Prostate gland (tissue), 2 donors: ENCODE measurements at places on chromosomes 6 and 20.

- DNase-seq: peak; percentile 19
- no peaks in the 10 kb centered on the region for H3K4me1 ChIP-seq
- peak overlapping the region; percentile 97 for H3K27ac ChIP-seq
- no peaks in the 10 kb centered on the region for H3K36me3 ChIP-seq
- H3K27me3 ChIP-seq: no peaks in the 10 kb centered on the region
- peak overlapping the region; percentile 90 for H3K4me3 ChIP-seq
These were observed 725 bp downstream of the OSER1 start for GRCh38 chr20:44209686-44210405.

GRCh38 chr20:14407336-14407735, 69.9 kb upstream of the FLRT3 start:
- H3K4me1 ChIP-seq: no peaks in the 10 kb centered on the region
- H3K36me3 ChIP-seq: no peaks in the 10 kb centered on the region
- no peak for DNase-seq
- H3K27ac ChIP-seq: no peak overlapping the region
- no peaks in the 10 kb centered on the region for H3K27me3 ChIP-seq
- no peak overlapping the region for H3K4me3 ChIP-seq

DNA sequence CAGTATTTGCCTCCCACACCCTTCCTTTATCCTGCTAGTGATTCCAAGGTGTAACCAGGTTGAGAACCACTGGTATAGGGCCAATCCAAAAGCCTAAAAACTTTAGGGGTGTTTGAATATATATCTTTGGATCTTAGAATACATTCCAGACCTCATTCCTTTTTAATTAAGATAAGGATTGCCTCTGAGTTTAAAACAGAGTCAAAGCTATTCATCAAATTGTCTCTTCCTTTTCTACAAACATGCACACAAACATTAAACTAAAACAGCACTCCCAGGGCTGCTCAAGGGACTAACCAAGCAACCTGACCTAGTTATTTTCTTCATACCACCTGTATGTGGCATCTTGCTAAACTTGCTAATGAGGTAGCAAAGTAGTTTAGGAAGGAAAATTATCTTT, 22.1 kb upstream of the COL9A1 start:
- H3K27me3 ChIP-seq: no peaks in the 10 kb centered on the region
- H3K36me3 ChIP-seq: no peaks in the 10 kb centered on the region
- no peak overlapping the region for H3K27ac ChIP-seq
- no peaks in the 10 kb centered on the region for H3K4me1 ChIP-seq
- DNase-seq: no peak
- H3K4me3 ChIP-seq: no peak overlapping the region

DNA sequence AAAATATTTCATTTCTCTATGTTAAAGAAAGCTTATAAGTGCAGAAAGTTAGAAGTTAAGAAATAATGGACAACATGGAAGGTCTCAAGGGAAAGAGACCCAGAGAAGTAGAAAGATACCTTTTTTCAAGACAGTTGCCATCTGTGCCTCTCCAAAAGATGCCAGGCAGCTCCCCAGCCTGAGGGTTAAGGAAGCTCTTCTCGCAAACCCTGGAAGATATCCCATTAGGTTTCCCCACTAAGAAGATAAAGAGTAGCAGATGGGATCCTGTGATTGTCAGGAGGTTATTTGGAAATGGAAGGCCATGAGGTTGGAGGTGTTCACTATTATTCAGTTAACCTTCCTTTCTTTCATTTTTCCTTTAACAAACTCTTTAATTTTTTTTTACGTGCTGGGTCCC, 110.1 kb upstream of the SIM1 start:
- no peaks in the 10 kb centered on the region for H3K27me3 ChIP-seq
- DNase-seq: no peak
- H3K4me1 ChIP-seq: no peaks in the 10 kb centered on the region
- no peak overlapping the region for H3K27ac ChIP-seq
- H3K36me3 ChIP-seq: no peaks in the 10 kb centered on the region

DNA sequence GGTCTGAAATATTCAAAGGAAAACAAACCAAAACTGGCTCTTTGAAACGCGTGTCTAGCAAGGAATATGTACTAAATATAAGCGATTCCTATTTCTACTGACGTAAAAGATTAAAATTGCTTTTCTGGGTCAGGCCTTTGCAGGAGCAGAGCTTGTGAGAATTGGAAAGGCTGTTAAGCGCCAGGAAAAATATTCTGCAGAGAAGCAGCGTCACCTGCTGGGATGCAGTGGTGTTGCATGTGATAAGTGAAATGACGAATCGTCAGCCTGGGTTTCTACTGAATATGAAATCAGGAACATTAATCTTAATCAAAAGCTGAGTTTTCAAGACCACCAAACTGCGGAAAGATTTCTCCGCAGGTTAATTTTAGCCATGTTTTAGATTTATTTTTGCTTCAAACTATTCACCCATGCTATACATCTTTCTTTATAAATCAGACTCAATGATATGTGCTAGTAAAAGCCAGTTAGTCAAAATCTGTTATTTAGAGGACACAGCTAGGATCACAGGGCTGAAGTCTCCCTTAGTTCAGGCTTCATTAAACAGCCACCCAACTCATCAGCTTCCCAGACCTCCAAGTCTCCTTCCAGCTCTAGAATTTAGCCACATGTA, 67.4 kb downstream of the ALDH8A1 start:
- no peak overlapping the region for H3K27ac ChIP-seq
- H3K4me1 ChIP-seq: no peaks in the 10 kb centered on the region
- H3K36me3 ChIP-seq: no peaks in the 10 kb centered on the region
- DNase-seq: peak; percentile 40
- no peaks in the 10 kb centered on the region for H3K27me3 ChIP-seq

GRCh38 chr6:29236060-29236459, 65.4 kb downstream of the OR2J2 start:
- no peak overlapping the region for H3K4me3 ChIP-seq
- H3K36me3 ChIP-seq: no peaks in the 10 kb centered on the region
- no peak overlapping the region for H3K27ac ChIP-seq
- H3K27me3 ChIP-seq: no peaks in the 10 kb centered on the region
- no peak for DNase-seq

- no peaks in the 10 kb centered on the region for H3K36me3 ChIP-seq
- no peak overlapping the region for H3K27ac ChIP-seq
- DNase-seq: no peak
- H3K4me3 ChIP-seq: no peak overlapping the region
- H3K27me3 ChIP-seq: no peaks in the 10 kb centered on the region
These were observed 75.7 kb downstream of the METTL24 start for GRCh38 chr6:110282412-110282811.

DNA sequence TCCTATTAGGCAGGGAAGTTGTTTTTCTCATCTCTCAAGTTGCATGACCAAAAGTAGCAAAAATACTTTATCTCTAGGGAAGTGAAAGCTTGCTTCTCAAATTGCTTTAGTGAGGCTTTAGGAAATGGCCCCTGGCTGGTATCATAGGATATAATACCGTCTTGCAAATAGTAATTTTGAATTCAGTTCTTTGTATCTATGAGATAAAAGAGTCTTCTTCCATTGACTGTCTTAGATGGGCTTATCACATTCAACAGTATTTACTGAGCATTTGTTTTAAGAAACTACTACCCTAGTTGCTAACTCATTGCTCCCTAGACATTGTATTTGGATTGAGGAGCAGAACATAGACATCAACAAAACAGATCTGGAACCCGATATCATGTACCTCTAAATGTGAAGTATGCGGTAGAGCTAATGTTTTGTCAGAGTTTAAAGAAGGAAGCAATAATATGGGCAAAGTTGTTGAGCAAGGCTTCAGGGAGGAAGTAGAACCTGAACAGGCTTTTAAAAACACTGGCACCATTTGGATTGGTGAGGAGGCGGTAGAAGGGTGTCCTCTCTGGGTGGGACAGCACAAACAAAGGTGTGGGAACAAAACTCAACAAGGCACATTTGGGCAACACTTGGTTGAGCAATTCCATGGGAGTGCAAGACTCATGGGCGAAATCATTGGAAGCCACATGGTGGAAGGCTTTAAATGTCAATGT, 101.5 kb downstream of the SGK1 start:
- no peak overlapping the region for H3K4me3 ChIP-seq
- H3K27ac ChIP-seq: no peak overlapping the region
- no peak for DNase-seq
- no peaks in the 10 kb centered on the region for H3K27me3 ChIP-seq
- H3K4me1 ChIP-seq: no peaks in the 10 kb centered on the region

DNA sequence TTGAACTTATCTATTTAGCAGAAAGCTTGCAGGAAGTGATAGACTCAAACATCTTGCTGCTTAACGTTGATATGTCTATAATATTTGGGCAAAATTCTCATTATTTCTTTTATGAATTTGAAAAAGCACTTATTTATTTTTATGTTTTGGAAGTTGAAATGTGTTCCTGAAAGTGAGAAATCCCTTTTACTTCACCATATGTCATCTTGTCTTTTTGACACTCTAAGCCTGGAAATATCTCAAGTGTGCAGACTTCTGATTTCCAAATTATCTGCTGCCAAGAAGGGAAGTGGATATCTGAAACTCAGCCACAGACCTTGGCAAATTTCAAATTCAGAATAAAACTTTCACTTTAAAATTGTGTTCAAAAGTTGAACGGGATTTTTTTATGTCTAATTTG, 368.7 kb upstream of the MANEA start:
- no peaks in the 10 kb centered on the region for H3K4me1 ChIP-seq
- H3K27me3 ChIP-seq: no peaks in the 10 kb centered on the region
- no peak overlapping the region for H3K27ac ChIP-seq
- H3K36me3 ChIP-seq: no peaks in the 10 kb centered on the region
- DNase-seq: no peak

- H3K27ac ChIP-seq: no peak overlapping the region
- no peaks in the 10 kb centered on the region for H3K4me1 ChIP-seq
- no peaks in the 10 kb centered on the region for H3K36me3 ChIP-seq
- H3K27me3 ChIP-seq: no peaks in the 10 kb centered on the region
- DNase-seq: no peak
These were observed 594.3 kb downstream of the UTRN start for GRCh38 chr6:144879436-144879835.

DNA sequence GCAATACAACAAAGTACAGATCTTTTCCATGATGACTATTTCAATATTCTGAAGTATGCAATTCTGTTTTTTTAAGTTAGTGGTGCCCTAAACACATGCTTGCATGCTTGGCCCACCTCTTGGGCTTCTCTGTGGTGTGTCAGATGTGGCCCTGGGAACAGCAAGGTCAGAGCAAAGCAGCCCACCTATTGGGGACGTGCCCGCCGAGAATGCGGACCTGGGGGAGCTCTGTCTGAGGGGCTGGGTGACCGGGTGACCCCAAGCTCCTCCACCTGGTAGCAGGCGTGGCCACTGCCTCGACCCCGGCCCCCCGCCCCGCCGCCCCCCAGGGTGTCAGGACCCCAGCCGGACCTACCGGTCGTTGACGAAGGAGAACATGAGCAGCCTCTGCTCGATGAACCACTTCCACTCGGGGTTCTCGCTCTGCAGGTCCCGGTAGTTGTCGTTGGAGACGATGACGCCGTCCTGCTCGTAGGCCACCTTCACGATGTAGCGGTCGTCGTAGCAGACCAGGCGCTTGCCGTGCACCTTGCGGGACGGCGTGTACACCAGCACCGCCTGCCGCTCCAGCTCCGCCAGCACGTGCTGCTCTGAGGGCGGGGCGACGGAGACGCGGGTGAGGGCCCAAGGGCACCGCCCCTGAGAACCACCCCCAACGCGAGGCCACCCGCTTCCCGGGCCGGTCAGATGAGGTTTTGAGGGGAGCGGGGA, 28.3 kb downstream of the ZC3H12D start:
- H3K27ac ChIP-seq: no peak overlapping the region
- no peak for DNase-seq
- peaks cover 8% of the 10 kb centered on the region for H3K4me1 ChIP-seq
- H3K4me3 ChIP-seq: no peak overlapping the region
- H3K27me3 ChIP-seq: no peaks in the 10 kb centered on the region

DNA sequence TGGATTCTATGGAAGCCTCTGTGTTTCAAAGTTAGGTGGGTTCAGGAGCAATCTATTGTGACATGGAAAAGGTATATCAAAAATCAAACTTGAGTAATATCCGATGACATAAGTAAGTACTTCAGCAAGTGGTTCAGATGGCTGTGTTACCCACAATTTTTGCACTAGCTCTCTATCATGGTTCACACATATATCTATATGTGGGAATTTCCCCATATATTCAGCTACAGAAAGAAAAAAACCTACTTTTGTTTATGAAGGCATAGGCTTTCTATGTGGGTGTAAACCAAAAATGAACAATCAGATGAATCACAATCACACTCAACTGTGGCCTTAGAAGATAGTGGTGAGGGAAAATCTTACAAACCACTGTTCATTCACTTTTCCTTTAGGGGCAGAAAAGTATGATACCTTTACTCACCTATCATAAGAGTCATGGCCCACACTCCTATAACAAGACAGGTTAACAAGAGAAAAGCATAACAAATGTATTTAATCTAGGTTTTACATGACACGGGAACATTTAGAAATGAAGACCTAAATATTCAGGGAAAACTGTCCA, 449.6 kb upstream of the HTR1E start:
- H3K27me3 ChIP-seq: no peaks in the 10 kb centered on the region
- H3K4me1 ChIP-seq: no peaks in the 10 kb centered on the region
- H3K4me3 ChIP-seq: no peak overlapping the region
- H3K27ac ChIP-seq: no peak overlapping the region

- H3K4me1 ChIP-seq: no peaks in the 10 kb centered on the region
- DNase-seq: no peak
- no peaks in the 10 kb centered on the region for H3K36me3 ChIP-seq
- no peak overlapping the region for H3K4me3 ChIP-seq
- no peak overlapping the region for H3K27ac ChIP-seq
These were observed 61.7 kb downstream of the CD40 start for GRCh38 chr20:46179862-46180261.

DNA sequence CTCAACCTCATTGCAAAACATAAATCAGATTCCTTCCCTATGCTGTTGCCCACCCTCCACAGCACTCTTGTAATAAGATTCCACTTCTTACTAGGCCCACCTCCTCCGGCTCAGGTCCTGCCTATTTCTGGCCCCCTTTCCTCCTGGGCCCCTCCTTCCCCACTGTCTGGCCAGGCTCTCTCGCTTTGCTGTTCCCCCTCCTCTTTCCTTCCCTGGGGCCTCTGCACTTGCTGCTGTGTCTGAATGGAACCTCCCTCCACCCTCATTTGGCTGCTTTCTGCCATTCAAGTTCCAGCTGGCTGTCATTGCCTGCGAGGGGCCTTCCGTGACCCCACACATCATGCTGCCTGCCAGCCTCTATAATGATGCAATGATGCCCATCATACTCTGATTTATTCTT, 38.9 kb downstream of the ARHGAP40 start:
- H3K36me3 ChIP-seq: no peaks in the 10 kb centered on the region
- peak overlapping the region; percentile 19 for H3K27ac ChIP-seq
- H3K4me1 ChIP-seq: no peaks in the 10 kb centered on the region
- H3K27me3 ChIP-seq: no peaks in the 10 kb centered on the region
- DNase-seq: no peak
- H3K4me3 ChIP-seq: no peak overlapping the region

DNA sequence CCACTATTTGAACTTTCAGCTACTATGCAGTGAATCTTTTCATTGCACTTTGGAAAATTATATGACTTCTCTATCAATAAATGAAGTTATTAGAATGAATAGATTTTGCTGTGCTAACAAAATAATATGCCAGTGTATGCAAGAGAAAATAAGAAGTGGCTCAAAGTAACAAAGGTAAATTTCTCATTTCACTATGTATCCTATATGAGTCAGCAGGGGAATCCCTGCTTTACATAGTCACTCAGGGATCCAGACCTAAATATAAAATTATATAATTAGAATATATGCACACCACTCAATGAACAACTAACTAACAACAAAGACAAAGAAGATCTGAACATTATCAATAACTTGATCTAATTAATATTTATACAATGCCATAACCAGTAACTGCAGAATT, 390.8 kb upstream of the IRAK1BP1 start:
- no peaks in the 10 kb centered on the region for H3K36me3 ChIP-seq
- H3K27me3 ChIP-seq: no peaks in the 10 kb centered on the region
- H3K4me1 ChIP-seq: no peaks in the 10 kb centered on the region
